ENCODE measurements at places on chromosomes 4 and X.

DNA sequence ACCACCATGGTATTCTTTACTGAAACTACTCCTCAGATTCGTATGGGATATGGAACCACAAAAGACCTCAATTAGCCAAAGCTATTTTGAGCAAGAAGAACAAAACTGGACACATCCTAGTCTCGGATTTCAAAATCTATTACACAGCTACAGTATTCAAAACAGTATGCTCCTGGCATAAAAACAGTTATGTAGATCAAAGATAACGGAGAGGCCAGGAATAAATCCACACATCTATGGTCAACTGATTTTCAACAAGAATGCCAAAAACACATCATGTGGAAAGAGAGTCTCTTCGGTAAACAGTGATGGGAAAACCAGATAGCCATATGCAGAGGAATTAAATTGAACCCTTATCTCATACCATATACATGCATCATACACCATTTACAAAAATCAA, 155.3 kb downstream of the SPCS3 start:
- no peak for DNase-seq

- peak; percentile 45 for DNase-seq
These were observed 429.7 kb downstream of the MAPK10 start for GRCh38 chr4:85929961-85930665.

DNA sequence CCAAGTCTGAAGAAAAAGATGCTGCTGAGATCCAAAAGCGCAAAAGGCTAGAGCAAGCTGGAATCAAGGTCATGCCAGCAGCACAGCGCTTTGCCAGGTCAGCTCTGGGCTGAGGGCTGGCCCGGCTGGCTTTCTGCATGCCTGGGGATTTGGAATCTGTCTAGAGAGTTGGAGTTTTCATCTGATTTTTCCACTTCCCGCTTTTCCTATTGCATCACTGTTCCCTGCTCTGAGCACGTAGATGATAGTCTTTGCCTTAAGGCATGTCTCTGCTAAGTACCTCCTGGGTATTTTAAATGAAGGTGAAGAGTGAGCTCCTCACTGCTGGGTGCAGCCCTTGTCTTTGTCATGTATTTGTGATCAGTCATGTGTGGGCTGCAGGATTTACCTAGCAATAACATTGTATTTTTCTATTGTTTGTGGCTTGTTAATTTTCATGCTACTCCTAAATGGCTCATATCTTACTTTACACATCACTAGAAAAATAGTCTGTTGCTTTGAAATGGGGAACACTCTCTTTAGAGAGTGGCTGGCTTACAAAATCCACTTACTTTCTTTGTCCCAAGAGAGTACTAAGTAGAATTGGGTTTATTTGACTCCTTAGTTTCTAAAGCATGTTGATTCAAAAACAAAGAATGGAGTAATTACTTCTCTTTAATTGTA, 82.8 kb downstream of the LIMCH1 start:
- no peak for DNase-seq

- DNase-seq, result no peak
These were observed 35.4 kb upstream of the PPA2 start for GRCh38 chr4:105509291-105509690.

- DNase-seq, result no peak
These were observed 417.6 kb upstream of the MAOA start for GRCh38 chrX:43238461-43238945.

DNA sequence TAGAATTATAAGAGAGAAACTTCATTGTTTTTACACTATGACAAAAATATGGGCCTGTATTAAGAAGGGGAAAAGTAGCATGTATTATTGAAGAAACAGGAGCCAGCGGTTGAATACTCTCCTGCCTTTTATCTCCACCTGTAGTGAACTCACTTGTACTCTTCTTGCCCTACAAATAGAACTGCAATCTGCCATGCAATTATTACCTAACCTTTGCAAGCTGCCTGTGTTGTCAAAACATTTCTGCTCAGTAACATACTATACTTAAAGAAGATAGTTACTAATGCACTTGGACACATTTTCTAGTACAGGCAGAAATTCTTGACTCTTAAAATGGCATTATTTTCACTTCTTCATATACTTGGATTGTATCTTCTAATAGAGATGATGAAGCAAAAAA, 818.4 kb upstream of the GRID2 start:
- DNase-seq, result no peak

DNA sequence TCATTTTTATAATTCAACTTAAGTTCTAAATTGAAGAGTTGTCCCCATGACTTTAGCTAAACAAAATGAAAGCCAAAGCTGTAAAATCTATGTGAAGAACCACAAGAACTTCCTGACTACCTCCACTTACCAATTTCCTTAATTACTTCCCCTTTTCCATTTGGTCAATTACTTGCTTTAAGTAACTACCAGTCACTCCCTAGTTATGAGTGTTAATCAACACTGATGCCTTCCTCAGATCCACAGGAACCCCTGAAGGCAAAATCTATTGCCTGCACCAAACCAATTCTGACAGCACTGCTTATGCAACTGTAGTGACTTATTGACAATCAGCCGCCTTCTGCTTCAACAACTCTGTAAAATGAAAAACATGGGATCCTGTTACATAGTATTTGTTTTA, 10.5 kb downstream of the RBMX start:
- no peak for DNase-seq

GRCh38 chr4:8736090-8736825, 135.4 kb downstream of the HMX1 start:
- DNase-seq, result no peak

GRCh38 chr4:48337731-48338130, 3.6 kb upstream of the SLAIN2 start:
- DNase-seq, result no peak

- no peak for DNase-seq
These were observed 7.5 kb downstream of the AMER1 start for GRCh38 chrX:64198036-64198435.

DNA sequence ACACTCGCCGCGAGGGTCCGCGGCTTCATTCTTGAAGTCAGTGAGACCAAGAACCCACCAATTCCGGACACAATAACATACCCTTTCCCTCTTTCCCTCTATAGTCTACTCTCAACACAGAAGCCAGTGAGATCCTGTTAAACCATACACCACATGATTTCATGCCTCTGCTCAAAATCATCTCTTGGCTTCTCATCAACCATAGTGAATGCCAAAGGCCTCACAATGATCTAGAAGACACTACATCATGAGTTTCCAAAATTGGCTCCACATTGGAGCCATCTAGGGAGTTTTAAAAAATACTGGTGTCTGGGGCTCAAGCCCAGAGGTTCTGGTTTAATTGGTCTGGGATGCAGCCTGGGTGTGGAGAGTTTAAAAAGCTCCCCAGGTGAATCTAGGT, 124.5 kb downstream of the EFNB1 start:
- no peak for DNase-seq

DNA sequence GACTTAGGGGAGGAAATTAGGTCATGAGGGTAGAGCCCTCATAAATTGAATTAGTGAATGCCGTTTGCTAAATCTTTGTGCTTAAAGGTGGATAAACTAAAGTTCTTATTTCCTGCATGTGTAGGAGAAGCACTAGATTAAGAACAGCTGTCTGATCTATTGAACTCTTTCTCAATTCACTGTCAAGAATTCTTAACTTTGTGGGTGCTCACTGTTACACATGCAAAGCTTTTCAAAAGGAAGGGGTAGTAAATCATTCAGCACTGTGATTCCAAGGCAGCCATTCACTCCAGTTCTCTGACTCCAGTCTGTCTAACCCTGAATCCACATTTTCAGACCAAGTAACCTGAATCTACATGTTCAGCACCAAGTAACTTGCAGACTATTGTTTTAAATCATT, 1520.1 kb downstream of the PCDH18 start:
- DNase-seq, result no peak

GRCh38 chrX:96833333-96833732, 50.4 kb upstream of the RPA4 start:
- no peak for DNase-seq

- DNase-seq, result no peak
These were observed 64.3 kb downstream of the MSN start for GRCh38 chrX:65731684-65732289.

GRCh38 chr4:99219479-99219878, 433 bp upstream of the ADH6 start:
- DNase-seq, result no peak

DNA sequence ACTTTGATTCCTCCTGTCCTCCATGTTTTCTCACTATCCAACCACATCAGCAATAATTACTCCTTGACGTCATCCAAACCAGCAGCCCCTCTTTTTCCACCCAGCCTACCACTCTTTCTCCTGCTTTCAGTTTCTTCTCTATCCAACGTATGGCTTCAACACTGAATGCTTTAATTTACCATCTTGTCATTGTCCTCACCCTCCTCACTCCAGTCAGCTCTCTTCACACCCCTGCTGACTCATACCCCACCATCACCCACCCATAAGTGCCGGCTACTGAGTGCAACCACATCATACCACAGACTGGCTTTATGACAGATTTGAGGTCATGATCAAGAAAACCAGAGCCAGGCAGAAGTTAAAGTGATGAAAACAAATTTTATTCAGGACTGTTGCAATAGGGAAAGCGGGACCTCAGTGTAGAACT, 9.8 kb upstream of the ANXA5 start:
- no peak for DNase-seq

GRCh38 chrX:14916017-14916674, 42.9 kb downstream of the MOSPD2 start:
- no peak for DNase-seq

DNA sequence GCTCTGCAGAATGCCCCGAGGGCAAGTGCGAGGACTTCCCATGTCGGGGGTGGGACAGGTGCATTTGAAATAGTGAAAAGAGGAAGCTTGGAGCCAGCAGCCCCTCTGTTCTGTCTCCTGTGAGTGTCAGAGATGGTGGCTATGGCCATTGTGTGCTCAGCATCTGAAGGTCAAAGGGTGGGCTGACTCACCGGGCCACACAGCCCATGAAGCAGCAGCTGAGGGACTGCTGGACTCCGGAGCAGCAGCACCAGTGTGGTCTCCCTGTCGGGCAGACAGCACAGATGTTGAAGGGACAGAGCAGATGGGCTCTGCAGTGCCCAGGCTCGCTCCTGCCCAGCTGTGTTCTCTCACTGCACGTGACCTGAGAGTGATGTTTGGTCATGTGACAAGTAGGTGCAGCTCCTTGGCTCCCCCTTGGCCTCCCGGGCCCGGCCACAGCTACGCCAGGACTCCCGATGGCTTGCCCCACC, 53.5 kb downstream of the TBC1D14 start:
- DNase-seq, result no peak

- no peak for DNase-seq
These were observed 12.2 kb upstream of the EXOSC9 start for GRCh38 chr4:121788896-121789295.
